ENCODE measurements at places on chromosomes 7 and 10.

GRCh38 chr10:129505500-129506075 is 38.5 kb downstream of the MGMT start:
- no peak for DNase-seq

- peak; percentile 24 for DNase-seq
These were observed 11.1 kb upstream of the TARP start for GRCh38 chr7:38284553-38284952.

GRCh38 chr7:137423321-137423720 is 79.8 kb upstream of the PTN start:
- no peak for DNase-seq

GRCh38 chr10:30751678-30752331 is 122.3 kb upstream of the LYZL2 start:
- DNase-seq: peak; percentile 83

DNA sequence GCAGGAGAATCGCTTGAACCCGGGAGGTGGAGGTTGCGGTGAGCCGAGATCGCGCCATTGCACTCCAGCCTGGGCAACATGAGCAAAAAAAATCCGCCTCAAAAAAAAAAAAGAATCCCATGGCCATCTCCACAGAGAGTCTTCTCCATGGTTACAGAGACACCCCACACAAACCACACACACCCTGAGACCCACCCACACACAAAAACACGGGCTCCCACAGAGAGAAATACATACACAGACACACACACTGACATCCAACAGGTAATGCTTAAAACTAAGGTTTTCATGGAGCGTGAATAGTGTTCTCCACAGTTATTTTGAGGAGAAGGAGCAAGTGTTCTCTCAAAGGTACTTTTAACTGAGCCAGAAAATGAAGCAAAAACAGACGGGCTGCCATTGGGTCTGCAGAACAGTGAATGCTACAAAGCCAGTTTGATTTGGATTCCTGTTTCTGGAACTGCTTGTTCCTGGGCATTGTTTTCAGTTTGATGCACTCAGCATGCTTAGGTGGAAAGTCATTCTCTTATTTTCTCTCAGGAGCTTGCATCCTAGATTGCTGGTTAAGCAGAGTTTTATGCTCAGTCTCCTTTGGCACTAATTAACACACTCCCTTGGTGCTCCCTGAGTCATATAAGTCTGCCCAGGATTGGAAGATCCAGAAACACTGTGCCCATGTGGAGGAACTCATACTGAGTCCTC is 15.4 kb downstream of the AHCYL2 start:
- no peak for DNase-seq

DNA sequence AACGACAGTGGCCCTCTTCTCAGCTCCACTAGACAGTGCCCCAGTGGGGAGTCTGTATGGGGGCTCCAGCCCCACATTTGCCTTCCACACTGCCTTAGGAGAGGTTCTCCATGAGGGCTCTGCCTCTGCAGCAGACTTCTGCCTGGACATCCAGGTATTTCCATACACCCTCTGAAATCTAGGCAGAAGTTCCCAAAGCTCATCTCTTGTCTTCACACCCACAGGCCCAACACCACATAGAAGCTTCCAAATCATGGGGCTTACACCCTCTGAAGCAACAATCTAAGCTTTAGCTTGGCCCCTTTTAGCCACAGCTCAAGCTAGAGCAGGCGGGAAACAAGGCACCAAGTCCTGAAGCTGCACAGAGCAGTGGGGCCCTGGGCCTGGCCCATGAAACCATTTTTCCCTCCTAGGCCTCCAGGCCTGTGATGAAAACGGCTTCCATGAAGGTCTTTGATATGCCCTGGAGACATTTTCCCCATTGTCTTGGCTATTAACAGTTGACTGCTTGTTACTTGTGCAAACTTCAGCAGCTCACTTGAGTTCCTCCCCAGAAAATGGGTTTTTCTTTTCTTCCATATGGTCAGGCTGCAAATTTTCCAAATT is 89.2 kb downstream of the KBTBD2 start:
- no peak for DNase-seq

GRCh38 chr10:125033146-125033924 is 91.4 kb downstream of the ZRANB1 start:
- DNase-seq: no peak

- DNase-seq: no peak
These were observed 6.7 kb downstream of the FRAT1 start for GRCh38 chr10:97325754-97326153.
